ENCODE measurements at places on chromosomes 3 and 15. TPM values are rescaled to one million over a fixed set of nuclear protein-coding genes. Genes with fewer than 3 reads are reported as not detected.

DNA sequence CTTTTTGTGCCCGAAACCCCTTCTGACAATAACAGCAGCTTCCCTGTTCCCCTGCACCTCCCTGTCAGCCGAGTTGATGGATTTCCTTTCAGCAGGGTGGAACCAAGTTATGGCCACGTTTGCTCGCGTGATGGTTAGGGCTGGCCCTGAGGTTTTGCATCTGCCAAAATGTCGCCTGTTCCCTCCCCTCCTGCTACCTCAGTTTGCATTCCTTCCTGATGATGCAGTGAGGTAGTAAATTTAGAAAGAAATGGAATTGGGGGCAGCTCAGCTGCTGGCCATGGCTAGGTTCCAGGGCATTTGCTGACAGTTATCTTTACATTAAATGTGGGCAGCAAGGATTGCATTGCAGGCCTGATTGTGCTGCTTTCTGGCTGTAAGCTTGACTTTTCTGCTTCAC lies 13.2 kb downstream of the LIMD1 start:
- no peak for DNase-seq

GRCh38 chr3:43215138-43215537 lies 71.2 kb upstream of the SNRK start:
- no peak for DNase-seq

- no peak for DNase-seq
These were observed 36.8 kb downstream of the CHAC1 start for GRCh38 chr15:40990080-40990479.

GRCh38 chr3:25782938-25783660 lies at the start of gene NGLY1:
NGLY1 (minus strand) TSS chr3:25783443; CDS start chr3:25783390, 53 bp downstream.
- DNase-seq, result peak; percentile 95

Gene CCDC12
- total RNA-seq, result 59.7 TPM

Gene FBN1
- total RNA-seq, result 30.8 TPM

Gene STARD9
- total RNA-seq, result 7.2 TPM

Gene MME
- total RNA-seq, result 8.4 TPM

Gene CCR3
- total RNA-seq, result not detected

Gene TEX55
- total RNA-seq, result not detected
